Activated naive CD4-positive, alpha-beta T cell treated with Interleukin-2 at 50 U/mL for 16 hours (primary cell): ENCODE measurements at places on chromosomes 12 and 14.

DNA sequence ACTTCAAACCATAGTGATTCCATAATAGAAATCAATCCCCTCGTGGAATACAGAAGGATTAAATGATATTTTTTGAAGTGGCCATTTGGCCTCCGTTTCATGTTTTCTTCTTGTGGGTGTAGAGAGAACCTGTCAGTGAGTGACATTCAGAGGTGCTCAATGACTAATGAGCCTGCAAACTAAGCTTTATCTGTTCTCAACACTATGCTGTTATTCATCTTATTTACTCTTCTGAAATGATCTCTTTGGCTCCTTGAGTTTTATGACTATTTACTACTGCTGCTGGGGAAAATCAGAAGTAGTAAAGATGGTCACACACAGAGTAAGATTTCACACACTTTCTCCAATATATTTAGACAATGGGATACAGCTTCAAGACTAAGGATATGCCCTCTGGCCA, 30.4 kb downstream of the ATP2B1 start:
- DNase-seq: no peak

DNA sequence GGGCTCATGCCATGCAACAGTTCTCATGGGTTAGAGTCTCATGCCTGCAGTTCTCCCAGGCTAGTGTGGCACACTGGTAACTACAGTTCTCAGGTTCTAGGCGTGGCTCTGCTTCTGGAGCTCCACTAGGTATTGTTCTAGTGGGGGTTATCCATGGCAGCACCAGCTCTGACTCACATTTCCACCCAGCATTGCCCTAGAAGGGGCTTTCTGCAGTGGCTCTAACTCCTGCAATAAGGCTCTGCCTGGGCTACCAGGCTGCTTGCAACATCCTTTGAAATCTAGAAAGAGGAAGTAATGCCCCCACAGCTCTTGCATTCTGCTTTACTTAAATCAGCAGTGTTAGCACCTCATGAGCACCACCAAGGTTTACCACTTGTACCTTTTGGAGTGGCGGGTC, 220.3 kb upstream of the ARID2 start:
- DNase-seq: no peak

- DNase-seq: no peak
These were observed 840 bp downstream of the DHRS7 start for GRCh38 chr14:60164404-60164711.

- DNase-seq: no peak
These were observed 198.1 kb downstream of the SEC23A start for GRCh38 chr14:38904959-38905358.

DNA sequence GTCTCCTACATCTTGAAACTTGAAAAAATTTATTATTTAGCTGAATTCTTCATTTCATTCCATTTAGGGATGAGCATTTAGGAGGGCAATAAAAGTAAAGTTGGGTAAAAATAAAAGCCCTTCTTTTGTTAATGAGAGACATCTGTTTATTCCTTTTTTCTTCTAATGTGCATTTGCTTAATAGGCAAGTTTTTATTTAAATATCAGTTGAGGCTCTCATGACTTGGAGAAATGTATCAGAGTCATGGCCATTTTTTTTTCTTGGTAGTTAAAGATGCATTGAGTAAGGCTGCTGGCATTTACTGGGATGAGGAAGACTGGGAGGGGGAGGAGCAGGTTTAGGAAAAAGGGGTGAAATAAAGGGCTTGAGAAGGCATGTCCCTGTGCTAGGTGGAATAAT, 609.9 kb upstream of the TMEM132C start:
- DNase-seq: no peak

GRCh38 chr12:122413516-122414404, 8.7 kb downstream of the CLIP1 start:
- no peak for DNase-seq

DNA sequence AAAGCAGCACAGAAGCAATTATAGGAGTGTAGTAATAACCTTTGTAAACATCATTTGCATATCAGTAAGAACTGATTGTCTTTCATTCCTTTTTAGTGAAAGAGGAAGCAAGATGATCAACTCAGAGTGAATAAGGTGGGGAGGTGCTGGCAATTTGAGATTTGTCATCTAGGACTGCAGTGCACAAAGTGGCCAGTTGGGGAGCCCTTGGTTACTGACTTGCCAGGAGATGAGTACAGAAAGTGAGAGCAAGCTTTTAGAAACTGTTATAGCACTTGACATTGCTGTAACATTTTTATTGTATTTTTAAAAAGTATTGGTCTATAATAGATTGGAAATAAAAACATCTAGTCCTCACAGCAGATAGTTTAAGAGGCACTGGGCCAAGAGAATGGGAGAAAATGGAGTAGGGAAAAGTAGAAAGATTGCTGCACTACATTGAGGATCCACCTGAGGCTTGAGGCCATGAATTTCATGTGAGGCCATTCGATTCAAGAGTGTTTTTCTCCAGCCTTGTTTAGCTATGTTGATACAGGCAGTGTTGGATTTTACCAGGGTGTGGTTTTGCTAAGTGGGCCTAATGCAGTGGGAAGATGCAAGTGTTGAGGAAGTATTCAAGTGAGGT, 98.2 kb downstream of the SNAPC1 start:
- peak; percentile 73 for DNase-seq

- DNase-seq: no peak
These were observed 6.2 kb downstream of the NCOR2 start for GRCh38 chr12:124561231-124561630.

DNA sequence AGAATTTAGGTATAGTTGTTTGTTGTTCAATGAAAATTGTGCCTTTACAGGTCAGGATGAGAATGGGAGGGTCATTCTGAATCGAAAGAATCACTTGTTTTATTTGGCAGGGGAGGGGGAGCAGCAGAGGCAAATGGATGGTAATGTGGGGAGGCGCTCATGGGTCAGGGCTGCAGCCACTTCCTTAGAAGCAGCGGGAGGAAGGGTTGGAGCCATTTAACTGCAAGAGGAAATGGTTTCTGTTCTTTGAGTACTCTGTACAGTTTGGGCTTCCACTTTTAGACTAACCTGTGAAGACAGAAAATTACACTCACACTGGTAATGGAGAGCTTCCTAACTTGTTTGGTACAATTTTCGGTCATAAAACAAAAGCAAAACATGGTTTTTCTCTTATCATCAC, 57.2 kb downstream of the PIWIL1 start:
- no peak for DNase-seq

DNA sequence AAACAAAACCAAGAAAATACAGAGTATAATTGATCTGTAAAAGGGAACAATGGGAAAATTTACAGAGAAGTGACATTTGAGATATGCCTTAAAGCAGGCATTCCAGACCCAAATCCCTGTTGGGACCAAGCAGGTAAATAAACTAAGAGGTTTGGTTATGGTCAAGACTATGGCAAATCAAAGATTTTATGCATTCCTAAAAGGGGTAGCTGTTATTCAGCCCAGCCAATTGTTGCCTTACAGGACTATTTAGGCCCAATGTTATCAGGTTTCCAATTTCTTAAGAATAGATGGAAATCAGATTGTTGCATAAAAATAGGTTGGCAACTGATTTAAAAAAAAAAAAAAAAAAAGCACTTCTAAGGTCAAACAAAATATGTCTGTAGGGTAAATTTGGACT, 5.3 kb downstream of the DNAI7 start:
- no peak for DNase-seq
